ENCODE measurements at places on chromosomes 16 and 17. TPM values are rescaled to one million over a fixed set of nuclear protein-coding genes. Genes with fewer than 3 reads are reported as not detected.

VASN gene
- total RNA-seq: not detected

DNA sequence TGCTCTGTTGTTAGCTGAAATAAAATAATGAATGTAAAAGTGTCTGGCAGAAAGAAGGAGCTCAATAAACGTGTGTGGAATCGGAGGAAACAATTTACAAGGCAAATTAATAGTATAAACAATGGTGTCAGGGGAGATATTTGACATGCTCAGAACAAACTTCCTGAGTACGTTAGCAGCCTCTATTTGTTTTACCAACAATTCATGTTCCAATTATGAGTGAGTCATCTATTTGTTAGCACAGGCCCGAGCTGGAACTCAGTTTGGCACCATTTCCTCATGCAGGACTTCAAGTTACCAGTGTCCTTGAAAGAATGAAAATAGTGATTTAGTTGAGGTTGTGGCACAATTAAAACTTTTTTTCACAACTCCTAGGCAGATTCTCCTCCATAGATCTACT is 9.1 kb downstream of the ASIC2 start:
- no peaks in the 10 kb centered on the region for H3K36me3 ChIP-seq
- DNase-seq: no peak
- peaks cover 6% of the 10 kb centered on the region for H3K27me3 ChIP-seq
- H3K4me1 ChIP-seq: no peaks in the 10 kb centered on the region

GRCh38 chr17:65684631-65685030 is 123.2 kb upstream of the AXIN2 start:
- H3K27me3 ChIP-seq: no peaks in the 10 kb centered on the region
- H3K4me1 ChIP-seq: no peaks in the 10 kb centered on the region
- H3K36me3 ChIP-seq: no peaks in the 10 kb centered on the region
- no peak for DNase-seq
- no peak overlapping the region for H3K4me3 ChIP-seq

DNA sequence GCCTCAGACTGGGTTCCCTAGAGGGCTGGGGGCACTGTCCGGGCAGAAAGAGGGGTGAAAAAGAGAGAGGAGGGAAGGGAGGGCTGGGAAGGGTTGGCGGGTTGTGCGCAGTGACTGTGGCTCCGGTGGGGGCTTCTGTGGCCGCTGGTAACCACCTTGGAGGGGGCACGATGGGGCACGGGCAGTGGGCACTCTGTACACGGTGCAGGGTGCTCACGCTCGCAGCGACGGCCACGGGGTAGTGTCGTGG is 588 bp downstream of the PLLP start:
- DNase-seq: no peak
- H3K27me3 ChIP-seq: peaks cover 12% of the 10 kb centered on the region
- no peak overlapping the region for H3K27ac ChIP-seq
- H3K4me1 ChIP-seq: peaks cover 6% of the 10 kb centered on the region

- peak overlapping the region; percentile 78 for H3K27ac ChIP-seq
- H3K36me3 ChIP-seq: peaks cover 10% of the 10 kb centered on the region
- H3K4me3 ChIP-seq: peak overlapping the region; percentile 92
- H3K27me3 ChIP-seq: no peaks in the 10 kb centered on the region
- H3K4me1 ChIP-seq: peaks cover 16% of the 10 kb centered on the region
Measured at GRCh38 chr17:42798011-42798382, 507 bp downstream of the COA3 start.

GRCh38 chr17:70869402-70870085 is 700.2 kb downstream of the KCNJ2 start:
- no peak overlapping the region for H3K27ac ChIP-seq
- H3K4me1 ChIP-seq: no peaks in the 10 kb centered on the region
- no peaks in the 10 kb centered on the region for H3K27me3 ChIP-seq
- DNase-seq: no peak
- no peaks in the 10 kb centered on the region for H3K36me3 ChIP-seq

GRCh38 chr16:76176153-76176552 is 101.0 kb upstream of the CNTNAP4 start:
- H3K36me3 ChIP-seq: no peaks in the 10 kb centered on the region
- H3K4me3 ChIP-seq: no peak overlapping the region
- no peak overlapping the region for H3K27ac ChIP-seq
- H3K4me1 ChIP-seq: no peaks in the 10 kb centered on the region

MYCBPAP gene
- 6.9 TPM for total RNA-seq

DNA sequence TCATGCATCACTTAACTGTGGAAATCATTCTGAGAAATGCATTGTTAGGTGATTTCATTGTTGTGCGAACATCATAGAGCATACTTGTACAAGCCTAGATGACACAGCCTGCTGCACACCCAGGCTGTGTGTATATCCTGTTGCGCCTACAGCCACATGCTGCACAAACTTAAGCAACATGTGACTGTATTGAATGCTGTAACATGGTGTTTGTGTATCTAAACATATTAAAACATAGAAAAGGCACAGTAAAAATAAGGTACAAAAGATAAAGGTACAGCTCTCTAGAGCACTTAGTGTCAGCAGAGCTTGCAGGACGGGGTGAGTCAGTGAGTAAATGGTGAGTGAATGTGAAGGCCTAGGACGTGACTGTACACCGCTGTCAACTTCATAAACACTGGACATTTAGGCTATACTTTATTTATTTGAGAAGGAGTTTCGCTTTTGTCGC is 11.9 kb downstream of the FOXK2 start:
- H3K36me3 ChIP-seq: peaks cover 7% of the 10 kb centered on the region
- peak overlapping the region; percentile 73 for H3K27ac ChIP-seq
- H3K4me1 ChIP-seq: peaks cover 65% of the 10 kb centered on the region
- H3K4me3 ChIP-seq: no peak overlapping the region
- no peak for DNase-seq

- no peak overlapping the region for H3K4me3 ChIP-seq
- peaks cover 2% of the 10 kb centered on the region for H3K27me3 ChIP-seq
- DNase-seq: no peak
- peaks cover 6% of the 10 kb centered on the region for H3K4me1 ChIP-seq
Measured at GRCh38 chr16:56305956-56306565, 114.8 kb downstream of the GNAO1 start.

DNA sequence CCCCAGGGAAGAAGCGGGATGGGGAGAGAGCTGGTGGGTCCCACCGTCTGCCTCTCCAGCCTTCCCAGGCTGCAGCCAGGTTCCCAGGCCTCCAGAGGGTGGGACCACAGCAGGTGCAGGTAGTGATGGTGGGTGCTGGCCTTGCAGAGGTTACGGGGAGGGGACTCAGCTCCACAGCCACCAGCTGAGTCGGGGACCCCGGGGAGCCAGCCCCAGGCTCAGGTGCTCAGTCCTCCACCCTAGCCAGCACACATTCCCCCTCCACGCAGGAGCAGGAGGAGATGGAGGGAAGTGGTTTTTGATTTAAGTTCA is 5.0 kb downstream of the TP53I13 start:
- peaks cover 20% of the 10 kb centered on the region for H3K36me3 ChIP-seq
- DNase-seq: no peak
- H3K4me3 ChIP-seq: no peak overlapping the region
- H3K27ac ChIP-seq: peak overlapping the region; percentile 59
- peaks cover 23% of the 10 kb centered on the region for H3K4me1 ChIP-seq

DNA sequence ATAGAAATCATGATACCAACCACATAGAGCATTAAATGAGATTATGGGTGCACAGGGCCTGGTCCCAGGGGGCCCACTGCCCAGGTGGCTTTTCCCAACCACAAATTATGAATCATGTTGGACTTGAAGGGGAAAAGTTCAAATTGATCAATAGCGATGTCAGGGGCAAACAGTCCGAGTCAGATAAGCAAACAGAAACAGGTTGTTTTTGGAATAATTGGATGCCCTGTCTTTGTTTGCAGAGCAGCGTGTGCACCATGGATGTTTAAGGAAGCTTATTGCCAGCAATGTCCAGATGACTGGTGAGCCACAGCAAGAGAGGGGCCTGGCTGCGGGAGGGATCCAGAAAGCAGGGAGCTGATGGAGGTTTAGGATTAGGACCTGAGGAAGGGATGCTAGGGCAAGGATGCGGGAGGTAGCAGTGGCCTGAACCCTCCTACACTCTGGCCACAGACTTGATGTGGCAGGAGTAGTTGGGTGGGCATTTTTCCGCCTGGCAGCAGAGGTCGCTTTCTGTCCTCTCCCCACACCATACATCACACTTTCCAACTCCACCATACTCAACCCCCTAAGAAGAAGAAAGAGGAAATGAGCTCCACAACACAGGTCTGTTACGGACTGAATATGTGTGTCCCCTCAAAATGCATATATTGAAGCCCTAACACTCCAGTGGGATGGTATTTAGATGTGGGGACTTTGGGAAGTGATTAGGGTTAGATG is 266.4 kb upstream of the RPL38 start:
- no peak overlapping the region for H3K27ac ChIP-seq
- no peaks in the 10 kb centered on the region for H3K36me3 ChIP-seq
- H3K27me3 ChIP-seq: peaks cover 2% of the 10 kb centered on the region
- no peak for DNase-seq
- no peak overlapping the region for H3K4me3 ChIP-seq

Data from activated CD8-positive, alpha-beta T cell treated with anti-CD3 and anti-CD28 coated beads for 36 hours (primary cell).